ENCODE measurements at places on chromosomes 12 and 14. TPM values are rescaled to one million over a fixed set of nuclear protein-coding genes. Genes with fewer than 3 reads are reported as not detected.

Gene TGFB3
- 5.1 TPM for total RNA-seq

Gene SMCO2
- total RNA-seq: 1.4 TPM

Gene KCNJ8
- total RNA-seq: 1.8 TPM

Gene TSPAN11
- under 0.01 TPM for total RNA-seq

Gene CLEC2A
- total RNA-seq: not detected

Gene SPIC
- total RNA-seq: not detected

Gene CMA1
- not detected for total RNA-seq

All from smooth muscle cell of the umbilical artery (primary cell).